Vagina (tissue), 2 donors: ENCODE measurements at places on chromosomes 4 and X.

- DNase-seq = no peak
Measured at GRCh38 chr4:19135895-19136633, 1114.5 kb upstream of the LCORL start.

- DNase-seq = no peak
Measured at GRCh38 chr4:186724058-186724863, 605 bp upstream of the FAT1 start.

DNA sequence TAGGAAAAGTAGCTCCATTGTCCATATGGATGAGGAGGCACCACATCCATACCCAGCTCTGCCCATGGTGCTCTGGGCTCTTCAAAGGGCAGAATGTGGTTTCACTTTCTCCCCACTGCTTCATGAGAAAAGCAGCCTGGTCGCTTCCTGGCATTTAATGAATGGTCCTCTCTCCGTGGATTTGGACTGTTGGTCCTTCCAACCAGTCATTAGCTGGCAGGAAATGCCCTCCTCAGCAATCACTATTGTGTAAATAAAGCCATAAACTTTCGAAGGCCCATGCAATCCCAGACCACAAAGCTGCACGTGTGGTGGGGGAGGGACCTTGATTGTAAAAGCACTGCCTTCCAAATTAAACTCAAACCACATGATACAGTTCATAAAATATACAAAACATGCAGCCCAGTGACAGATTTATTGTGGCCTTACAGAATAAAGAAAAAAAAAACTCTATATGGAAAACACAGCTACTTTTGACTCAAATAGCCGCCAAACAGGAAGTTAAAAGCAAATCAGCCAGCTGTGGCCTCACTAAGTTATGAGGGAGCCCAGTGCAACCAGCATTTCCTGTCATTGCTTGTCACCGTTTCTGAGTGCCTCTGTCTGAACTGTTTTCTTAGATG, 8.1 kb downstream of the MBNL3 start:
- DNase-seq = no peak

GRCh38 chr4:97104006-97104405, 1039.3 kb downstream of the STPG2 start:
- DNase-seq = no peak

GRCh38 chr4:183576701-183577404, 72.0 kb downstream of the ING2 start:
- peak; percentile 16 for DNase-seq

DNA sequence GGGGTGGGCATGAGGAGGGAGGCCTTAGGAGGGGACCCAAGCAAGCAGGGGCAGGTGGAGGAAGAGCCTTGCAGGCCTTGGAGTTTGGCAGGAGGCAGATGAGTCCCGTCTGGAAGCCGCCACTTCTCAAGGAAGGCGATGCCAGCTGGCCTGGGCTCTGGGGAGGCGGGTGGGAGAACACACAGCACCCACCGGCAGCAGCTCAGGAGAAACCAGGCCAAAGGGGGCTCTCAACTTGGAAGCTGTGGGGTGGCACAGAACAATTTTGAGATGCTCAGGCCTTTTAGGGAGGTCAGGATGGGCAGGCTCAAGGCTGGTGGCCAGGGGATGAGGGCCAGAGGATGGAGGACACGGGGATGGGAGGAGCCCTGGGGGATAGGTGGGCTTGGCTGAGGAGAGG, 11.6 kb upstream of the DUSP9 start:
- DNase-seq = no peak

GRCh38 chrX:10529344-10529743, 91.0 kb downstream of the MID1 start:
- no peak for DNase-seq
